ENCODE measurements at places on chromosomes 6 and 20. TPM values are rescaled to one million over a fixed set of nuclear protein-coding genes. Genes with fewer than 3 reads are reported as not detected.

Gene TREML1
- total RNA-seq: not detected

DNA sequence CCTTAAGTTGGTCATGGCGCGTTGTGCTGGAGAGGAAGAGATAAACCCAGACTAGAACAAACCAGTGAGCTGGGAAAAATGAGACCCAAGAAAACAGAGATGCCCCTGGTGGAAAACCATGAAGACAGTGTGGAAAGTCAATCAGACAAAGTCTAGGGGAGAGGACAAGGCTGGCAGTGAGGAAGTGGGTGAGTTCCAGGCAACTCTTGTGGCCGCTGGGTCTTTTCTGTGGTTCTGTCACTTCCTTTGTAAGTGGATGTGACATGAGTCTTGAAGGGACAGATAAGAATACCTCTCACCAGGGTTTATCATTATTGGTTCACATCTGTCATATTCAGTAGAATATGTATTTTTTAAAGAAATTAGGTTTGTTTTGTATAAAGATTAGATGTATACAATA is 738.4 kb downstream of the DHX35 start:
- no peak overlapping the region for H3K27ac ChIP-seq
- no peak for DNase-seq
- H3K4me3 ChIP-seq: no peak overlapping the region
- H3K36me3 ChIP-seq: no peaks in the 10 kb centered on the region
- H3K27me3 ChIP-seq: no peaks in the 10 kb centered on the region

DNA sequence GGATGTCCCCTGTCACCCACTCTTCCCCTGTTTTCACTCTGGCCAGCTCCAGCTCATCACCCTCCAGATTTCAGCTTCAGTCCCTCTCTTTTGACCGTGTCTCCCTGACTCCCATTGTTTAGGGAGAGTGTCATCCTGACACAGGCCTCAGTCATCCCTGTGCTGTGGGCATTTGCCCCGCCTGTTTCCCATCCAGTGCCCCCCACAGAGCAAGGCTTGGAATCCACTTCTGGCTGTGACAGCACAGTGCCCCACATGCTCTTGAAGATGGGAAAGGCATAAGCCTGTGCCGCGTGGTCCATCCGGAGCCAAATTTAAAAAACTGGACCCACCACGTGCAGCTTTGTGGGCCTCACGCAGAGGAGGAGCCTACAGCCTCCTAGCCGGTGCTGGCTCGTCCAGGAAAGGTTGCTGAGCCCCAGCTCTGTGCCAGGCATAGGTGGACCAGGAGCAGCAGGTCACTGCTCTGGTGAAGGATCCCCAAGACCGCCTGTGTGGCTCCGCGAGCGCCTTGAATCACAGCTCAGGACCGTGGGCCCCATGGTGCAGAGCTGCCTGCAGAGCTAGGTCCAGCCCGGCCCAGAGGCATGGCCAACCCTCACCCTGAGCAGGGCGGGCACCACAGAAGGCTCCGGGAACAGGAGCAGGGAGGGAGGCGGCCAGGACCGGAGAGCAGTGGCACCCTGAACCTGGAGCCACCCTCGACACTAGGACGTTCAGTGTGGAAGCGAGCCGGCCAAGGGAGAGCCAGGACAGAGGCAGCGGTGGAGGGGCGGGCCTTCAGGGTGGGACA is 172.8 kb downstream of the CDH4 start:
- DNase-seq: no peak
- H3K27me3 ChIP-seq: peaks cover 10% of the 10 kb centered on the region
- no peaks in the 10 kb centered on the region for H3K36me3 ChIP-seq
- no peak overlapping the region for H3K4me3 ChIP-seq

GRCh38 chr6:53342217-53342616 is 6.5 kb downstream of the ELOVL5 start:
- H3K36me3 ChIP-seq: no peaks in the 10 kb centered on the region
- no peak overlapping the region for H3K4me3 ChIP-seq
- no peak overlapping the region for H3K27ac ChIP-seq
- no peaks in the 10 kb centered on the region for H3K27me3 ChIP-seq
- no peak for DNase-seq

Gene OTOR
- total RNA-seq: not detected

Gene FOXS1
- not detected for total RNA-seq

- H3K4me1 ChIP-seq: no peaks in the 10 kb centered on the region
- H3K27ac ChIP-seq: peak overlapping the region; percentile 63
- peak; percentile 85 for DNase-seq
Observed at GRCh38 chr6:14728396-14729024, 517.4 kb upstream of the JARID2 start.

Measured in sigmoid colon (tissue), 7 donors.